ENCODE measurements at places on chromosomes 5 and 9.

DNA sequence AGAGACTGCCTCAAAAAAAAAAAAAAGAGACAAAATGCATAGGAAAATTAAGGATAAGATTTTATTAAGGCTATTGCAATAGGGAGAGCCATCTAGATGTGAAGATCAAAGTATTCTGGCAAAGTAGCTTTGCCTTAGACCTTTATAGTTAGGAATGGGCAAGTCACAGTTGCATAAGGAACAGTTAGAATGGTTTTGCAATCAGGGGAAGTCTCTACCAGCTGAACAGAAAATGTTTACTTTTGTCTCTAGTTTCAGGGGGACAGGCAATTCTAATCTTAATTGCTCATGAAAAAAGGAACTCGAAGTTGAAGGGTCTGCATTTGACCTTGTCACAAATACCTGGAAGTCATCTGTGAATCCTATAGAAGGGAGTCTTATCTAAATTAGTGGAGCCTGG lies 13.1 kb upstream of the ATP6V1G1 start:
- peak; percentile 51 for DNase-seq

DNA sequence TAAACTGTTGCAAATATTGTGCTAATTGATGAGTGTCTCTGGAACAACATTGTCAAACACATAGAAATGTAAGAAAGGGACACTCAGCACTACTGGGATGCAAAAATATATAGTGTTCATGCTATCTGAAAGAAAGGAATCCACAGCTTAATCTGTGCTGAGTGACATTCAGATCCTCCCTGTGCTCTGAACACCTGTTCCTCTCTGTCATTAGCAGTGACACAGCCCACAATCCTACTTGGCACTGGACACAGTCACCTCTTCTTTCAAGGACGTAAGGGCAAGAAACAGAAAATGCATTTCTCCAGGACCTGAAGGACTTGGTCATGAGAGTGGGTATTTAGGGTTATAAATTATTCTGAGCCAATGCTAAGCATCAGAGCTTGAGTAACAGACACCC lies 121.4 kb upstream of the SV2C start:
- DNase-seq = no peak

- no peak for DNase-seq
These were observed 186.3 kb downstream of the MARCHF11 start for GRCh38 chr5:15993334-15993733.

- no peak for DNase-seq
These were observed 86.2 kb downstream of the PSAT1 start for GRCh38 chr9:78383130-78383529.

DNA sequence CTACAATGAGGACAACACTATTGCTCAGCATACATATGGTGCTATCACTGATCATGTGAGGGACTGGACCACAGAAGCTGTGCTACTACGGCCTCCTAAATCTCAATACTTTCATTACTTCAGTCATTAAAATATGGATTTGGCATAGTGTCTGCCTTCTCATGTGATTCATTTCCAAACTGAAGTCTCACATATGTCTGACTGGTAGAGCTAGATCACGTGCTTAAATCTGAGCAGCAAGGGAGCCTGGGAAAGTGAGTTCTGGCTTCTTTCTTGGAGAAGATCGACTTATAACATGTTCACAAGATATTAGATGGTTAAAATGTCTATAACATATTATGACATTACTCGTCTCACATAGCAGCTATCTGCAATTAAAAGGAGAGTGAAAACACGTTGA lies 8.3 kb downstream of the KIF4B start:
- no peak for DNase-seq

- peak; percentile 45 for DNase-seq
These were observed 36.5 kb upstream of the HSPA9 start for GRCh38 chr5:138611678-138612218.

- no peak for DNase-seq
These were observed 228.4 kb downstream of the TENT4A start for GRCh38 chr5:6941631-6942030.

DNA sequence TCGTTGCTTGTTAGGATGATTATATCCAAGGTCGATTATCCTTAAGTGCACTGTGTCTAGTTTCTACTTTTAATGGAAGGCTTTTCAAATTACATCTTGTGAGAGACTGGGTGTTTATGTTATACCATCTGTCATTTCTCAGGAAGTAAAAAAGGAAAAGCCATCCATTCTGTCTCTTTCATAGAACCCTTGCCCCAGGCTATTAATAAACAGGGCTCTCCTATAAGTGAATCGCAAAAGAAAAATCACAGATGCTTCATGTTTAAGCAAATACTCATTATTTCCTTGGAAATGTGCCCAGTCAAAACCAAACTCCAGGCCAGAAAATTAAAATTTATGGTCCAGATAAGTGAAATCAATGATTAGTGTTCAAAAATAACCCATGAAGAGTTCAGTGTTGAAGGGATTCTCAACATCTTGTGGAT lies 58.1 kb downstream of the STARD4 start:
- DNase-seq = no peak

DNA sequence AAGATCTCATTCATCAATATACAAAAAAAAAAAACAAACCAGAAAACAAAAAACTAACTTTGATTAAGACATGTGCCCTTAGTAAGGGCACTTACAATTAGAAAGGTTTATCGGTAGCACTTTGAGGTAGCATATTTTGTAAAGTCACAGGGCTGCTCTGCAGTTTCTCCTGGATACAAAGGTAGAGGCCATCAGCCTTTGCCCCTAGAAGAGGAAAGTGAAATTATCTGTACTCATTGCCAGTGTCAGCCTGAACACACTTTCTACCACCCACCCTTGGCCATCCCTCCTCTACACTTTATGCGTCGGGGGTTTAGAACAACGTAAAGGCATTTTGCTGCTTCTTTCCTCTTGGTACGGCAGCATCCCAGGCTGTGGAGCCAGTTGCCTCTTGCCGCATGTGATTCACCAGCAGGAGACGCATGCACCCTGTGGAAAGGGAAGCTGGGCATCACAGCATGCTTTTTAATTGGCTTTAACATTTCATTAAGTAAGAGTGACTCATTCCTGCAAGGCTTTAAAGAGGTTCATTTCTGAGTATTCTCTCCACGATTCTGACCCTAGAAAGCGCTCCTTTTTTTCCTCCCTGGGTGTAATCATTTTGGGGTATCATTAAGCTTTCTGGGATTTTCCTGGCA lies 84.6 kb downstream of the CEMIP2 start:
- peak; percentile 73 for DNase-seq

DNA sequence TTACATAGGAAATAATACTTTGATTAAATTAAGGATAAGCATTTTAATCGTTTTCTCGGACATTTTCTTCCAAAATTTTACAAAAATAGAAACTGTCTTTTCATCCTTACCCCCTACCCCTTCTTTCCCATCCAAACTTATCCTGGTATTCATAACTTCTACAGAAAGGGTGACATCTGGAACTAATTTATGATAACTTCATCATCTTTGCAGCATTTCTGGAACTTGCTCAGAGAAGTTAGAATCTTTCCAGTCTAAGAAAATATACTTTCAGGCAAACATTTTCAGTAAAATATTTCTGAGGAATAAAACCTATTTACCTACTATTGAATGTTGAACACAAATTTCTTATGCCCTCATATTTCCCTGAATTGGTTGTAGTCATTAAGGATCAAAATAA lies 309.0 kb downstream of the MAN2A1 start:
- no peak for DNase-seq

DNA sequence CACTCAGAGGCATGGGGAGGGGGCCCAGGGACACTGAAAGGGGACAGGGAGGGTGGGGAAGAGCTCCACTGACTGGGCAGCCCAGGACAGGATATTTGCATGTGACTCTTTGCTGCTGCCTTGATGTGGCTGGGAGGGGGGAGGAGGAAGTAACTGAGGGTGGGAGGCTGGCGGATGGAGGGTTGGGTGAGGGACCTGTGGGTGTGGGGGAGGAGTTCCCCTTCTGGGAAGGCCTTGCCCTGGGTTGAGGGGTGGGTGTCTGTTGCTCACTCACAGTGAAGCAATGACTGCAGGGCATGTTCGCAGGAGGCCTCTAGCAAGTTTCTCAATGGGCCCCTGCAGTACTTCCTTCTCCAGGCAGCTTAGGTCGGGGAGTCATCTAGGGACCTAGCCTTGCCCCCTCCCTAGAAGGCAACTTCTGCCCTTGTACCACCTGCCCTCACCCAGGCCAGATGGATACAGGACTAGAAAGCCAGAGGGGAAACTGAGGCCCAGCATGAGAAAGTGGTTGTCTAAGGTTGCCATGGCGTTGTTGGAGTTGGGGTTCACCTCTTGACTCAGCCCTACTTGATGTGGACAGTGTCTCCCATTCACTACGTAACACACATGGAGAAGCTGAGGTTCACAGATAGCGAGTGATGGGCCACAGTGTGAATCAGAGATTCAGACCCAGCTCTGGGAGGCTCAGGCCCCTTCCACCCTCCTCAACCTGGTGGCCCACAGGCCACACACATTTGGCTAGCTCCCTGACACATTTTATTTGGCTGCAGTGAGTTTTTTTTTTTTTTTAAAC lies 3.0 kb downstream of the GRK6 start:
- peak; percentile 99 for DNase-seq

GRCh38 chr5:65946198-65946745 lies 19.9 kb downstream of the ERBIN start:
- no peak for DNase-seq

GRCh38 chr5:83744821-83745220 lies 24.2 kb upstream of the HAPLN1 start:
- DNase-seq = no peak
